ENCODE measurements at places on chromosomes 13 and 19. TPM values are rescaled to one million over a fixed set of nuclear protein-coding genes. Genes with fewer than 3 reads are reported as not detected.

The NLRP9 gene
- not detected for total RNA-seq

The IGFL2 gene
- 0.05 TPM for total RNA-seq

The ONECUT3 gene
- not detected for total RNA-seq

The GDF15 gene
- total RNA-seq: 150 TPM

The ZNF69 gene
- total RNA-seq: 20.1 TPM

The NUCB1 gene
- 319 TPM for total RNA-seq

The ARID3A gene
- 28.2 TPM for total RNA-seq

The MAB21L1 gene
- total RNA-seq: 0.05 TPM

The OR7C1 gene
- total RNA-seq: not detected

The CAMSAP3 gene
- not detected for total RNA-seq

The TEX29 gene
- not detected for total RNA-seq

The SYNE4 gene
- not detected for total RNA-seq

The DCT gene
- 0.09 TPM for total RNA-seq

The SMAD9 gene
- total RNA-seq: 5.9 TPM

The ZNF358 gene
- 11.9 TPM for total RNA-seq

The RDH8 gene
- total RNA-seq: not detected

The ZNF571 gene
- 4.2 TPM for total RNA-seq

The PTH2 gene
- not detected for total RNA-seq

The ZNF253 gene
- 3.2 TPM for total RNA-seq

The FGF21 gene
- total RNA-seq: not detected

Measured in smooth muscle cell of the umbilical artery (primary cell).